ENCODE measurements at places on chromosomes 7 and 10.
A peak's percentile ranks its signal among the peaks of the same experiment; 100 is the strongest.

- no peak for DNase-seq
Measured at GRCh38 chr7:15947754-15948153, 261.3 kb upstream of the MEOX2 start.

GRCh38 chr7:35596061-35596460 is 98.9 kb downstream of the HERPUD2 start:
- no peak for DNase-seq

GRCh38 chr7:70676243-70676642 is 455.7 kb upstream of the GALNT17 start:
- DNase-seq = no peak

- no peak for DNase-seq
Measured at GRCh38 chr7:115932880-115933279, 97.7 kb downstream of the TFEC start.

- no peak for DNase-seq
Measured at GRCh38 chr7:12518920-12519681, 51.4 kb upstream of the SCIN start.

DNA sequence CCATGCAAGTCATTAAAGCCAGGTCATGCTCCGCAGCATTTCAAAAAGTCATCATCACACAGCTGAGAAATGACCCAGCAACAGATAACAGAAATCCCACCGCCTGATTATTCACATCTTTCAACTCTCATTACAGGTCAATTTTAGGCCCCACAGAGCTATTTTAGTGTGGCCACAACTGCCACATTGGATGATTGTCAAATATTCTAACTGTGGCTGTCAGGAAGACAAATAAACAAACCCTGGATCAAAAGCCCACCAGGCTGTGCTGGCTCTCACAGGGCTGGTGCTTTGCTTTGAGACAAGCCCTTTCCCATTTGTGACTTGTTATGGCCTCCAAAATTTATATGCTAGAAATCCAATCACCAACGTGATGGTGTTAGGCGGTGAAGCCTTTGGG is 117.6 kb upstream of the CDC14C start:
- DNase-seq = no peak

DNA sequence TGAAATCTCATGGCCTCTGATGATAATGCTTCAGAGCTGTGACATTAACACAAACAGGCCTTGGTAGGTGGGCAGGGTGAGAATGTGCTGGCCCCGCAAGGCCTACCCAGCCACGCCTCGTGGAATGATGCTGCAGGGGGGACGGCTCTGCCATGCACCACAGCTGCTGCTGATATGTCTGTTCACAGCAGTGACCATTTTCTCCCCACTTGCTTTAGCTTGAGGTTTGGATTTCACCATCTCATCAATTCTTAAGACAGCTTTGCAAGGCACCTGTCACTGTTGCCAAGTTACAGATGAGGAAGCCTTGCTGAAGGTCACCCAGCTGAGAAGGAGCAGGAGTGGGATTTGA is 128.3 kb downstream of the PTPN20 start:
- no peak for DNase-seq

- DNase-seq = no peak
Measured at GRCh38 chr10:63390521-63390920, 75.3 kb downstream of the JMJD1C start.

DNA sequence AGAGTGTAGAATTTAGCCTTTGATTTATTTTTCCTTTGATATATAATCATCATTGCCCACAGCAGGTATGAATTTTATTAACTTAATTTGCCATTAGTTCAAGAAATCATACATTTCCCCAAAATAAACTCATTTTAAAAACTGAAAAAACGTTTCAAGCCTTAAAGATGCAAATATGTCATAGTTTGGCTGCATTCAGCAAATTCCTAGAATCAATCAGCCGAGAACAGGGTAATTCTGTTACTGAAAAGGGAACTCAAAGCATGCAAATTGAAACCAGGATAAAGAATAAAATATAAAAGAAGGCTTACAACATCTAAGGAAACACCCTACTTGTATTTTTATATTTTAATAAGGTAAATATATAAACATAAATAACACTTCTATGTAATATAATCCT is 233.8 kb upstream of the PRKCQ start:
- no peak for DNase-seq

DNA sequence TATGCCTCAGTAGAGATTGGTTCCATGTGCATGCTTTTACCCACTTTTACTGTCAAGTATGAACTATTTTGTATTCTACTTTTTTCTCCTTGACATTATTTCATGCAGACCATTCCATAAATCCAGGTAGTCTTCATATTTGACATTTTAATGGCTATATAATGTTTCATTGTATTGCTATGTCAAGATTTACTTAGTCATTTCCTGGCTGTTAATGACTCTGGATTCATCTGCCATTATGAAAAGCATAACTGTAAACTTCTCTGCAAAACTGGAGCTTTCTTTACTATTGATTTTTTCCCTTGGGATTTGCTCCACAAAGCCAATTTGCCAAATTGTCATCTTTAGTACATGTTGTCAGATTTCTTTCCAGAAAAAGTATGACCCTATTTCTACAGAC is 6.8 kb upstream of the MSRB2 start:
- DNase-seq = no peak

GRCh38 chr7:137636376-137636775 is 210.4 kb downstream of the DGKI start:
- no peak for DNase-seq

DNA sequence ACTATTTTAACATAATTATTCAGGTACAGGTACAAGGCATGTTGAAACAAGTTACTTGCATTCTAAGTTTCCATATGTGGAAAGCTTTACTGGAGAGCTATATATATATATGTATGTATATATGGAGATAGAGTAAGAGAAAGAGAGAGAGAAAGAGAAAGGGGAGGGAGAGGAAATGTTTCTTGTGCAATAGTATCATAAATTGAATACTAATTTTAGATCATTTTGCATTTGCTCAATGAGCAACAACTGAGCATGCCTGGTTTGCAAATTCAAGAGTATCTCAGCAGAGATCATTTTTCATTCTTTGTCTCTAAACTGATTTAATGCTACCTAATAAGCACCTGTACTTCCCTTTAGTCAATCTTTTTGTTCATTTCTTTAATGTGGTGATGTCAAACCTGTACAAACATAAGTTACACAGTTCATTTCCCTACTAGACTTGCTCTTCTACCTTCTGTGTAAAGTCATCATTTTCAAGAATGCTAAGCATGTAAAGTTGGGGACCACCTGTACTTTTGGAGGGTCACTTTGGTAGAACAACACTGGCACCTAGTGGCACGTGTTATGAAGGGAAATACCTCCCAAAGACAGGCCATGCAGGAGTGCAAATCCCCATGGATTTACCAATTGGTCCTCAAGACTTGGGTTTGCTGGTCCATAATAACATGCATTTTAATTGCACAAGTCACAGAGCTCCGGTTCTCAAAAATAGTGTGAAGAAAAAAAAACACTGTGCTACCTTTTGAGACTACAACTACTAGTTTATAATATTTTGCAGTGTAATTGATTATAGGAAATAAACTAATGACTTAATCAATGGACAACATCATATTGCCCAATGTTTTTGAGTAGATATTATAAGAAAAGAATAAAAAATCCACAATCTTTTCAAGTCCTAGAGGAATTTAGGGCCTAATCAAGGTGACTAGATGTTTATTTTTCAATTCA is 431.2 kb upstream of the IGFBP3 start:
- DNase-seq = peak; percentile 67

DNA sequence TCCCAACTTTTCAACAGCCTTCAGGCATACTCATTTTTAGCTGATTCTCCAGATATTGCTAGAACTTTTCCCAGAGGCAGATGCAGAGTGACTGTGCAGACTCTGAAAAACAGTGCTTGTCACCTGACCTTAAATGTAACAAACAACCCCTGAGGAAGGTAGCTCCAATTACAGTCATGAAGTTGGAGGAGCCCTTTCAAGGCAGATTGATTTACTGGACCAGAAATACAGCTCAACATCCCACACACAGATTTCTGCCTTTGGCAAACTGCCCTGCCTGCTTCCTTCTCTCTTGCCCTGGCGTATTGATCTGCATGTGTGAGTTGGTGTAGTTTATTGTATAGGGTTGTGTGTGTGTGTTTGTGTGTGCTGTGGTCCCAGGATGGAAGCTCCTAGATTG is 38.5 kb downstream of the PYROXD2 start:
- no peak for DNase-seq

Measured in lung (tissue), 17 donors.